ENCODE measurements at places on chromosomes 7 and 10. TPM values are rescaled to one million over a fixed set of nuclear protein-coding genes. Genes with fewer than 3 reads are reported as not detected.

DNA sequence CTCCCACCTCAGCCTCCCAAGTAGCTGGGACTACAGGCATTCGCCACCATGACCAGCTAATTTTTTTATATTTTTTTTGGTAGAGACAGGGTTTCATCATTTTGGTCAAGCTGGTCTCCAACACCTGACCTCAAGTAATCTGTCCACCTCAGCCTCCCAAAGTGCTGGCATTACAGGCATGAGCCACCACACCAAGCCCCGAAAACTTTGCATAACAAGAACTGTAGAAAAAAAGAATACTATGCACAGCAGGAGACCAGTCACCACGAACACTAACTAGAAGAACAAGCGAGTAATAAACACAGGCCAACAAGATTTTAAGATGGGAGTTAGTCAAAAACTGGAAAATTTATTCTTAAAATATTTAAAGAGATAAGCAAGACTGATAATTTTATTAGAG, 447.0 kb downstream of the ETV1 start:
- H3K4me1 ChIP-seq, result no peaks in the 10 kb centered on the region
- H3K36me3 ChIP-seq, result no peaks in the 10 kb centered on the region
- no peak overlapping the region for H3K27ac ChIP-seq
- H3K4me3 ChIP-seq, result no peak overlapping the region
- no peaks in the 10 kb centered on the region for H3K27me3 ChIP-seq
- no peak for DNase-seq

DNA sequence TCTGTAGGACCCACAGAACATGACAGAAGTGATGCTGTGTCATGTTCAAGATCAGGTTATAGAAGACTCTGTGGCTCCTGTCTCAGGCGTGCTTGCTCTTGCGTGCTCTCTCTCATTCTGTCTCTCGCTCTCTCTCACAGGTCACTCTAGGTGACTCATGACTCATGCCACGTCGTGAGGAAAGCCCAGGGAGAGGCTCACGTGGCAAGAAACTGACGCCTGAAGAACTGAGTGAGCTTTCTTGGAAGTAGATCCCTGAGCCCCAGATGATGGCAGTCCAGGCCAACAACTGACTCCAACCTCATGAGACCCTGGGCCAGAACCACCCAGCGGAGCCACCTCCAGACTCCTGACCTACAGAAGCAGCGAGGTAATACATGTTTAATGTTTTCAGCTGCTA, 103.3 kb downstream of the DNMBP start:
- peak overlapping the region; percentile 23 for H3K27ac ChIP-seq
- peaks cover 35% of the 10 kb centered on the region for H3K36me3 ChIP-seq
- peak; percentile 96 for DNase-seq
- H3K4me1 ChIP-seq, result peaks cover 7% of the 10 kb centered on the region
- no peak overlapping the region for H3K4me3 ChIP-seq
- no peaks in the 10 kb centered on the region for H3K27me3 ChIP-seq

GRCh38 chr10:4839353-4839752, 13.3 kb downstream of the AKR1E2 start:
- no peak overlapping the region for H3K27ac ChIP-seq
- DNase-seq, result no peak
- H3K36me3 ChIP-seq, result no peaks in the 10 kb centered on the region
- H3K4me3 ChIP-seq, result no peak overlapping the region
- no peaks in the 10 kb centered on the region for H3K27me3 ChIP-seq
- no peaks in the 10 kb centered on the region for H3K4me1 ChIP-seq

GRCh38 chr10:46554166-46554781, 2.2 kb downstream of the GPRIN2 start:
- no peak overlapping the region for H3K4me3 ChIP-seq
- no peak for DNase-seq
- peaks cover 64% of the 10 kb centered on the region for H3K27me3 ChIP-seq
- no peak overlapping the region for H3K27ac ChIP-seq
- no peaks in the 10 kb centered on the region for H3K36me3 ChIP-seq

GRCh38 chr7:133345690-133346421, 93.0 kb downstream of the EXOC4 start:
- H3K27me3 ChIP-seq, result no peaks in the 10 kb centered on the region
- H3K27ac ChIP-seq, result no peak overlapping the region
- H3K4me3 ChIP-seq, result no peak overlapping the region
- no peaks in the 10 kb centered on the region for H3K4me1 ChIP-seq

DNA sequence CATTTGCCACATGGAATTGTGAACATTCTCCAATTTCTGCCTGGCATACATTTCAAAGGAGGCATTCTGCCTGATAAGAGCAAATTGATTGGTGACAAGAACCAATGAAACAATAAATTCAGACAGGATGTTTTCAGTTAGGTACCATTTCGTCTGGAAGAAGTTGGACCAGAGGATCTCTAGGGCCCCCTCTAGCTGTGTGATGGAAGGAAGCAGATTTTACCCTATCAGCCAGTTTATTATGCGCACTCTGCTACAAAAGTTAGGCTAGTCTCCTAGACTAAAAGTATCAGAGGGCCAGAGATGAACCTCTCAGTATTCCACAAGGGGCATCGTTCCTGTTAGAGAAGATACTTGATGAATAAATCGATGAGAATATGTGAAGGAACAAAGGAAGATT, 118.0 kb downstream of the BUB3 start:
- no peaks in the 10 kb centered on the region for H3K4me1 ChIP-seq
- no peaks in the 10 kb centered on the region for H3K27me3 ChIP-seq
- H3K27ac ChIP-seq, result no peak overlapping the region
- H3K4me3 ChIP-seq, result no peak overlapping the region

GRCh38 chr7:74057987-74058386, 25.6 kb upstream of the LIMK1 start:
- H3K36me3 ChIP-seq, result no peaks in the 10 kb centered on the region
- H3K4me1 ChIP-seq, result peaks cover 4% of the 10 kb centered on the region
- no peak overlapping the region for H3K4me3 ChIP-seq
- DNase-seq, result no peak
- no peak overlapping the region for H3K27ac ChIP-seq
- no peaks in the 10 kb centered on the region for H3K27me3 ChIP-seq

Gene BHLHA15
- total RNA-seq, result not detected

Gene ITPRID1
- not detected for total RNA-seq

GRCh38 chr10:7686351-7687171, 16.6 kb upstream of the ITIH2 start:
- no peaks in the 10 kb centered on the region for H3K27me3 ChIP-seq
- no peak for DNase-seq
- no peaks in the 10 kb centered on the region for H3K36me3 ChIP-seq
- H3K4me3 ChIP-seq, result no peak overlapping the region

Gene DNTT
- not detected for total RNA-seq

DNA sequence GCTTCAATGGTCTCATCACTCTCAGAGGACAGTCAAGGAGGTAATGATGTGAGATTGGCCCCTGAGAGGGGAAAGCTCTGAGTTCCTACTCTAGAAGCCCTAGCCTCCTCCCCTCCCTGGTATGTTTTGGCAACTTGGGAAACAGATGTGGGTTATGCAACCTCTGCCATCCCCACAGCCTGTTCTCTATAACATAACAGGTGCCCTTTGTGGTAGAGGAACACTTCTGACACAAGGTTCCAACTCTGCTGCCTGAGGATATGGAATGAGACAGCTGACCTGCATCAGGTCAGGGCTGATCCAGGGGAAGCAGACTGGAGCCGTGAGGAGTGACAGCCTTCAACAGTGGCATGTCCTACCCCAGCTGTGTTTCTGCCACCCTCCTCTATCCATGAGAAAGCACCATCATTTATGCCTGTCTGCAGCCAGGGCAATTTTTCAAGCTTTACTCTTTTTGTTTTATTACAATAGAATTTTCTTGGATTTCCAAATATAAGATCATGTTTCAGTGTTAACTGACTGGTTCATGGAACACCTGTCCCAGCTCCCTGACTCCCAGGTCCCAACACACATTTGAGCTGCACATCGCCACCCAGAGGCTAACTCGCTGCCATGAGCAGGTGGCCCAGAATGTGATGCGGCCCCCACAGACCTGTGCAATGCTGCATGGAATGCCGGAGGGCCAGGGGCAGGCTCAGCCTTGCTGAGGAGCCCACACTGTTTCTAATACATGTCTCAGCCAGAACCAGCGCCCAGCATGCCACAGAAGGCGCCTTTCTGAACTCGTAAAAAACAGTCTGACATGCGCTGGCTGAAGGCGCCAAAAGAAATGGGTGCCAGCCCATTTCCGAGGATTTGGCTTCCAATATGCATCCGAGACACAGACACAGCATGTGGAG, 124.8 kb upstream of the CHST15 start:
- H3K4me1 ChIP-seq, result no peaks in the 10 kb centered on the region
- no peaks in the 10 kb centered on the region for H3K36me3 ChIP-seq
- no peaks in the 10 kb centered on the region for H3K27me3 ChIP-seq

- H3K27ac ChIP-seq, result no peak overlapping the region
- DNase-seq, result no peak
- 0 out of 2 replicates have a peak, but pooled peaks cover 2% of the 10 kb centered on the region for H3K4me1 ChIP-seq
- H3K4me3 ChIP-seq, result no peak overlapping the region
- no peaks in the 10 kb centered on the region for H3K27me3 ChIP-seq
These were observed 66.2 kb upstream of the SRPK2 start for GRCh38 chr7:105454921-105455320.

DNA sequence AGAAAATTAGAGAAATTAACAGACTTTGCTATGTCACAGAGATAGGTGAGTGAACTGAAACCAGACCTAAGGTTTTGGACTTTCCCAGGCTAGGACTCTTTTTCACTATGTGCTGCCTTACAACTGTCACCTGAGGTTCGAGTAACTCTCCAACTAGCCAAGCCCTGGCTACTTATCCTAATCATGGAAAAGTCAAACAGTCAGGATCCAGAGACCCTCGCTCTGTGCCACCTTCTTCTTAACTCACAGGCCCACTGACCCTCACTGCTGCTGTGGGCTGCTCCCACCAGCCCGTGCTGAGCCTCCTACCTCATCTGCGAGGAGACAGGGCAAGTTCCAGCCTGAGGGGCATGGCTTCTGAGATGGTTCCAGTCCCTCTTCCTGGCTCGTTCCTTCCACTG, 211.4 kb upstream of the KLF14 start:
- H3K27me3 ChIP-seq, result no peaks in the 10 kb centered on the region
- no peak for DNase-seq
- H3K4me3 ChIP-seq, result no peak overlapping the region

Gene INHBA
- 133 TPM for total RNA-seq

DNA sequence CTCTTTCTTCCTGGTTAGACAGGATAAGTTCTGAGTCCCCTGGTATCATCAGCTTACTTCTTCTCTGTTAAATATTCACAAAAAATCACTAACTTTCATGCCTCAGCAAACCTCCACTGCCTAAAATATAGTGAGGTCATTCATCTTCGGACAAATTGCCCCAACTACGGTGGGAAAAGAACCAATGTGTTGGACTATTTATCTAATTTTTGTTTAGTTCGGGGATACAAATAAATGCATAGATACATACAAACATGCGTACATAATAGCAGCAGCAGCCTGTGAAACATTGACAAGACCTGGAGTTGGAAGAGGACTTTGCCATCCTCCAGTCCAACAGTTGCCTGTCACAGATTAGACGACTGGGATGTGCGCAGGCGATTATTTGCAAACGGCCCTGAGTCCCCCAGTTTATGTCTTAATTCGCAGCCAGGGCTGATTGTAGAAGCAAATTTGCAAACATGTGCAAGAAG, 51.5 kb downstream of the EGFR start:
- H3K27me3 ChIP-seq, result no peaks in the 10 kb centered on the region
- no peak overlapping the region for H3K4me3 ChIP-seq
- H3K4me1 ChIP-seq, result peaks cover 39% of the 10 kb centered on the region
- no peak for DNase-seq

All from IMR-90 (cell line).